ENCODE measurements at places on chromosomes 7 and 10. TPM values are rescaled to one million over a fixed set of nuclear protein-coding genes. Genes with fewer than 3 reads are reported as not detected.

Gene MRPS33
- total RNA-seq, result 26.2 TPM

Gene HOXA7
- total RNA-seq, result not detected

Gene TRIM50
- not detected for total RNA-seq

GRCh38 chr10:113431398-113432160 is 121.3 kb upstream of the HABP2 start:
- no peak for DNase-seq

Gene MPP7
- 14.3 TPM for total RNA-seq

- DNase-seq, result no peak
Measured at GRCh38 chr7:156780724-156781455, 112.1 kb downstream of the LMBR1 start.

- DNase-seq, result no peak
Measured at GRCh38 chr7:88268051-88268450, 38.6 kb downstream of the STEAP4 start.

DNA sequence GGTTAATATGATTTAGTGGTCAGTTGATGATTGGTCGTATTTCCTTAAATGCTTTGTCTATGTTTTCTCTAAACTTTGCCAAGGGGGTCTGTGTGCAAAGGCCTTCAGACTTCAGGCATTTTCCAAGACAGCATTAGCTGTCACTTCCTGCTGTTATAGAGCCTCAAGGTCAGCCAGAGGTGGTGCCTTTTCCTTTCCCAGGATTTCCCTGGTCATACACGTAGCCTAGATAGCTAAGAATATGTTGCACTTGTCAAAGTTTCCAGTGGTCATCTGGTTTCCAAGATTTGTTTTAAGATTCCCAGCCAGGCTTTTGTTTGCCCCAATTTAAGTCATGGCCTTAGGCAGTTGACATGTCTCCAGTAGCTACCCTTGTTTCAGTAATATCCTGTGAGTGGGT is 133.2 kb upstream of the IGFBP3 start:
- no peak for DNase-seq

GRCh38 chr10:84314275-84314674 is 14.1 kb upstream of the CCSER2 start:
- no peak for DNase-seq

GRCh38 chr7:97460433-97460832 is 271.5 kb upstream of the TAC1 start:
- DNase-seq, result no peak

- no peak for DNase-seq
Measured at GRCh38 chr10:98627711-98628110, 181.0 kb upstream of the HPS1 start.

DNA sequence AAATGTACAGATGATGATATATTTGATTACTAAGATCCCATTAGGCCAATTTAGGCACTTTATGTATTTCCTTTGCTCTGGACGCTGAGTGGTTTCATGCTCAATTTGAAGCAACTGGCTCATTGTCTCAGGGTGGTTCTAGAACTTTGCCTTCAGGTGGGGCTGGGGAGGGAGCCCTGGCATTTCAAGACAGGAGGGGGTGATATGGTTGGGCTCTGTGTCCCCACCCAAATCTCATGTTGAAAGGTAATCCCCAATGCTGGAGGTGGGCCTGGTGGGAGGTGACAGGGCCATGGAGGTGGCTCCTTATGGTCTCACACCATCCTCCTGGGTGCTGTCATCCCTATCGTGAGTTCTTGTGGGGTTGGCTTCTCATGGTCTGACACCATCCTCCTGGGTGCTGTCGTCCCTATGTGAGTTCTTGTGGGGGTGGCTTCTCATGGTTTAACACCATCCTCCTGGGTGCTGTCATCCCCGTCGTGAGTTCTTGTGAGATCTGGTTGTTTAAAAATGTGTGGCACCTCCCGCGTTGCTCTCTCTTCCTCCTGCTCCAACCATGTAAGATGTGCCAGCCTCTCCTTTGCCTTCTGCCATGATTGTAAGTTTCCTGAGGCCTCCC is 151.5 kb upstream of the KLF6 start:
- no peak for DNase-seq

DNA sequence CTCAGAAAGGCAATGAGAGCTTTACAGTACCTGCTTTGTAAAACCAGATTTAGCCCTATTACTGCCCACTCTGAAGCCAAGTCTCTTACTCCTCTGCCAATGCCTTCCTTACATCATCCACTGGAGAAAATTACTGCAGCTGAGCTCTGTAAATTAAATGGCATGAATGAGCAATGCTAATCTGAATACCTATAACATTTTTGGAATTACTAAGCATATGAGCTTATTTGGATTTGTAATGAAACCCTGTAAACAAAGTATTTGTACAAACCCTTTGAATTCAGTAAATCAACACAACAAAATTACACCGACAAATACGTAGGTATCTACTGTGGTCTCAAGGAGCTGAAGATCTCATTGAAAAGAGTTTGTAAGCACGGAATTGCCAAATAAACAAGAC is 12.1 kb upstream of the CCNY start:
- no peak for DNase-seq

Gene COBL
- total RNA-seq, result 0.59 TPM

Data from CD4-positive, CD25-positive, alpha-beta regulatory T cell (primary cell).